Inflammatory macrophage treated with lipopolysaccharide for 1 hour (primary cell): ENCODE measurements at places on chromosomes 1 and 21.

DNA sequence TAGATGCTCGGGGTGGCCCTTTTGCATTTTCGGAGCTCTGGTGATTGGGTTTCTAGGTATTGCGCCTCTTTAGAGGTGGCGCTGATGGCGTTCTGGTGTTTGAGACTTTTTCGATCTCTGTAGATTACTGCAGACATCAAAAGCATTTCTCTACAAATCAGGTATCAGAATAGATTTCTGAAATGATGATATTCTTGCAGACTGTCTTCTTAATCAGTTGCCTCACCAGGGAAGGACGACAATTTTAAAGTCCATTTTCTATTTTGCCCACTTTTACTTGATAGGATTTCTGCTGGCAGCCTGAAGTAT lies 65.2 kb upstream of the VAMP3 start:
- DNase-seq: no peak

DNA sequence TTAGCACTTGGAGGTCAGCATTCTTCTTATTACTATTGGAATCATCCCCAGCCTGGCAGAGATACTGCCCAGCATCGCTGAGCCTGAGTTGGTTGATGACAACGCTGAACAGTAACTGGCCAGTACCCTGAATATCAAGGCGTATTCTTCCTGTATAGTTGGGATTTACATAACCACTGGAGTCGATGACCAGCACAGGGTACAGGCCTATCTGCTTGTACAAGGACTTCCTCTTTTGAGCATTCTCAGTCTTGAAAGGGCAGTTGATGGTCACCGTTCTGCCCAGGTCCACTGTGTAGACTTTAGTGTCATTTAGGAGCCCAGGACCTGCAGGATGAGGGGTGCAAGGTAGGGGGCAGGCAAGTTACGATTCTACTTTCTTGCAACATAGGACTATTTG lies 8.8 kb downstream of the PIGR start:
- DNase-seq: no peak

DNA sequence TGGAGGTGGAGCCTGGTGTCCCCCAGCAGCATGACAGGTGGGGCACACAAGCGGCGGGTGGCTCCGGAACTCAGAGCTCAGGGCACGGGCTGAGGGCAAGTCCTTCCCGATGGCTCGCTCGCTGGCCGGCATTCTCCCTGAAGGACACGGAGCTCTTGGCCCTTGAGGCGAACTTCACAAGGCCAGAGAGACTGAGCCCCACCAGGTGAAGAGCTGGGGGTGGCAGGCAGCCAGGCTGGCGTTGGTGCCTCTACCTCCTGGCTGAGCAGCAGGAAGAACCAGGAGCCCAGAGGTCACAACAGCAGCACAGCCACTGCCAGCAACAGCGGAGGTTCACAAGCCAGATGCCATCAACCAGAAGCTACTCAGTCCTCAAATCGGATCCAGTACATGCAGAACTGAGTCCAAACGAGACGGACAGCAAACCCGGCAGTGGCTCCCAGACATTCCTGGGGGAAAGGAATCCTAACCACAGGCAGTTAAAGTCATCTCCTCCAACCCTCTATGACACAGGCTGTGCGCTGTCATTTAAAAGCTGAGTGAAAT lies 54.1 kb downstream of the NPHP4 start:
- DNase-seq: no peak

- DNase-seq: peak; percentile 68
Measured at GRCh38 chr1:1996207-1996651, 7.4 kb downstream of the CFAP74 start.

- no peak for DNase-seq
Measured at GRCh38 chr1:217911908-217912307, 280.8 kb downstream of the SPATA17 start.

- DNase-seq: no peak
Measured at GRCh38 chr1:196459383-196459782, 148.9 kb downstream of the KCNT2 start.

- no peak for DNase-seq
Measured at GRCh38 chr1:180424848-180425457, 77.4 kb downstream of the ACBD6 start.
